ENCODE measurements at places on chromosomes 5 and 9. TPM values are rescaled to one million over a fixed set of nuclear protein-coding genes. Genes with fewer than 3 reads are reported as not detected.
A peak's percentile ranks its signal among the peaks of the same experiment; 100 is the strongest.

- H3K27ac ChIP-seq = no peak overlapping the region
- H3K27me3 ChIP-seq = peaks cover 2% of the 10 kb centered on the region
- no peak overlapping the region for H3K4me3 ChIP-seq
- H3K4me1 ChIP-seq = no peaks in the 10 kb centered on the region
- no peaks in the 10 kb centered on the region for H3K36me3 ChIP-seq
Observed at GRCh38 chr9:14395317-14396082, 81.6 kb upstream of the NFIB start.

DNA sequence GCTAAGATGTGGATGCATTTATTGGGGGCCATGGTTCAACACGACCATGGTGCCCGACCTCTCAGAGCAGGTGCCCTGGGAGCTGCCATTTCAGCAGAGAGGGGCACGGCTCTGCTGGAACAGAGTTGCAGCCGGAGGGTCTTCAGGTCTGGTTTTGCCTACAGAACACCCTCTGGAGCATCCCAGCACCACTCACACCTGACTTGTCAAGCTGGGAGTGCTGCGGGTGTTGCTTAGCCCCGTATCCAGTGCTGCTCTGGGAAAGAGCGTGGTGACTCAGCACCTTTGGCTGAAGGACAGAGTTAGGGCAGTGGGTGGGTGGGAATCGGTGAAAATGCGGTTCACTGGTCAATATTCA lies 36.5 kb upstream of the IRX4 start:
- H3K36me3 ChIP-seq = no peaks in the 10 kb centered on the region
- no peak overlapping the region for H3K27ac ChIP-seq
- no peaks in the 10 kb centered on the region for H3K27me3 ChIP-seq

DNA sequence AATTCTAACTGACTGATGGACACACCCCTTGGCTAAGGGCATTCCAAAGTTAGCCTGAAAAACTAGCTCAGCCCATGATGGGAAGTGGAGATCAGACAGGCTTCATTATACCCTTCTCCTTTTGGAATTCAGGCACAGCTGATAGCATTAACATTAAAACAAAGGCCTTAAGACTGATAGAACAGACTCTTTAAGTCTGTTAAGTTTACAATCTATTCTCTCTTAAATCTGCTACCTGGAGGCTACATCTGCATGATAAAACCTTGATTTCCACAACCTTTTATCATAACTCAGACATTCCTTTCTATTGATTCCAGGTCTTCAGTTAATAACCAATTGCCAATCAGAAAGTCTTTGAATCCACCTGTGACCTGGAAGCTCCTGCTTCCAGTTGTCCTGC lies 281.4 kb downstream of the TUSC1 start:
- no peak overlapping the region for H3K4me3 ChIP-seq
- no peaks in the 10 kb centered on the region for H3K36me3 ChIP-seq
- no peaks in the 10 kb centered on the region for H3K27me3 ChIP-seq
- no peak for DNase-seq
- H3K4me1 ChIP-seq = no peaks in the 10 kb centered on the region
- no peak overlapping the region for H3K27ac ChIP-seq

DNA sequence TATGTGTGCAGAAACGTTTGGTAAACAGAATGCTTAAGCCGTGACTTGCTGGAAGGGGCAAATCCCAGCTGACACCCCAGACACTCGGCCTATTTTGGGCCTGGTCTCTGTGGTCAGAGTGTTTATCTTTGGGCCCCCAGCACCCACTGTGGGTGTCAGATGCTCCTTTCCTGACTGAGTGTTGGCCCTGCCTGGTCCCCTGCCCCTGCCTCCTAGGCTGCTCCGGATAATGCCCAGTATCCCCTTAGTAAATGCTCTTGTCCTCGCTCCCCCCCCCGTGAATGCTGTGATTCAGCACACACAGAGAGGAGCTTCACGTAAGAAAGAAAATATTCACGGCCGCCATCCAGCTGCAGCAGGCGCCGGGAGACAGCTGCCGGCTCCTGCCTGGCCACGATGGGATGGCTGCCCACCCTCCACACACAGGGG lies 11.3 kb upstream of the ANGPTL2 start:
- peak; percentile 83 for DNase-seq
- H3K4me1 ChIP-seq = no peaks in the 10 kb centered on the region
- H3K27ac ChIP-seq = peak overlapping the region; percentile 94
- H3K36me3 ChIP-seq = no peaks in the 10 kb centered on the region
- no peak overlapping the region for H3K4me3 ChIP-seq

Gene CCDC192
- not detected for total RNA-seq

DNA sequence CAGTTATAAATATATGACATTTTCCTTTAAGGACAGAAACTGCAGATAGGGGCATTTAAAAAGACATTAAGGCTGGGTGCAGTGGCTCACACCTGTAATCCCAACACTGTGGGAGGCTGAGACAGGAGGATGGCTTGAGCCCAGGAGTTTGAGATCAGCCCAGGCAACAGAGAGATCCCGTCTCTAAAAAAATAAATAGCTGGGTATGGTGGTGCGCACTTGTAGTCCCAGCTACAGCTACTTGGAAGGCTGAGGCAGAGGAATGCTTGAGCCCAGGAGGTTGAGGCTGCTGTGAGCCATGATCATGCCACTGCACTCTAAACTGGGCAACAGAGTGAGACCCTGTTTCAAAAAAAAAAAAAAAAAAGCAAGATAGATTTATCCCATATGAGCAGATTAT lies 63.6 kb downstream of the CSNK1A1 start:
- H3K36me3 ChIP-seq = no peaks in the 10 kb centered on the region
- no peaks in the 10 kb centered on the region for H3K27me3 ChIP-seq
- DNase-seq = no peak
- no peak overlapping the region for H3K4me3 ChIP-seq
- peak overlapping the region; percentile 79 for H3K27ac ChIP-seq
- peaks cover 3% of the 10 kb centered on the region for H3K4me1 ChIP-seq

DNA sequence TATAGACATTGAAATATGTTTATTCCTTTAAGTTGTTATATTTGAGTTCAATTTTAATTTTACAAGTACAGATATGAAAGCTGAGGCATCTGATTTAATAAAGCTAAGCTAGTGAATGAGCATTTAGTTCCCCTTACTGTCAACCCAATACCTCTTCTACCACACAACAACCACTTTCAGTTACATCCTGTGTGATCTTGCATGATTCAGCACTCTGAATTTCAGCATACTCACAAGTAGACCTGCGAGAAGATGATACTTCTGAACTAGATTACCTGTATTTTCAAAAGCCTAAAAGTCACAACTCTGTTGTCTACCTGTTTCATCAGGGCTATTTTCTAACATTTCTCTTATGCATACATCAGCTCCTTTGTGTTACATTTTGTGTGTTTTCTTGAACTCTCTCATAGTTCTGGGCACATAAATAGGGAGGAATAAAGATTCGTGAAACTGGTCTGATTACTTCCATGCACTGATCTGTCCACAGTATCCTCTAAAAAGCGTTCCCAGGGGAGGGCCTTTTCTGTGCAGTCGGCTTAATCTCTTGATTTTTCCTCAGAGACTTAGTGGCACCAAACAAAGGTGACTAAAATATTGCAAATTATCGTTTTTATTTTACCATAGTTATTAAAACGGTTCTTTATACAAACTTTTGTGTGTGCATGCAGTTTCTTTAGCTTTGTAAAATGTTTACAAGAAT lies 2025.5 kb upstream of the NUDT12 start:
- no peak overlapping the region for H3K4me3 ChIP-seq
- H3K4me1 ChIP-seq = no peaks in the 10 kb centered on the region
- no peaks in the 10 kb centered on the region for H3K27me3 ChIP-seq
- DNase-seq = no peak

Gene SLC36A3
- total RNA-seq = not detected

All from aorta (tissue), 5 donors.